Gastrocnemius medialis (tissue), 4 donors: ENCODE measurements at places on chromosomes 1 and 21.
A peak's percentile ranks its signal among the peaks of the same experiment; 100 is the strongest.

DNA sequence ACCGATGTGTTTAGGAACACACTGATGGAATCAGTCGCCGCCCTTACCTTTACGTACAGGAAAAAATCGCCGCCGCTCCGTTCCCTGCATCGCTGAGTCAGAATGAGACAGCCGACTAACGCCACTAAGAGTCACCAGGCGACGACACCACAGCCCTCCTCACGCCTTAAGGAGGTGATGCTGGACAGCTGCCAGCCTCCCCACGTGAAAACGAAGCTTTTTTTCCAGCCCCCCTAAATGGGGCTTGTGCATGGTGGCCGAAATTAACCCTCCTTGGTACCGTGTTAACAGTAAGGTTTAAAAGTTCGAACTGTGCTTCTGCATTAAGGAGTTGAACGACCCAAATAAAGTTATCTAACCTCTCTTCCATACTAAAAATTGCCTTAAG, 511 bp downstream of the DNTTIP2 start:
- DNase-seq, result peak; percentile 62

DNA sequence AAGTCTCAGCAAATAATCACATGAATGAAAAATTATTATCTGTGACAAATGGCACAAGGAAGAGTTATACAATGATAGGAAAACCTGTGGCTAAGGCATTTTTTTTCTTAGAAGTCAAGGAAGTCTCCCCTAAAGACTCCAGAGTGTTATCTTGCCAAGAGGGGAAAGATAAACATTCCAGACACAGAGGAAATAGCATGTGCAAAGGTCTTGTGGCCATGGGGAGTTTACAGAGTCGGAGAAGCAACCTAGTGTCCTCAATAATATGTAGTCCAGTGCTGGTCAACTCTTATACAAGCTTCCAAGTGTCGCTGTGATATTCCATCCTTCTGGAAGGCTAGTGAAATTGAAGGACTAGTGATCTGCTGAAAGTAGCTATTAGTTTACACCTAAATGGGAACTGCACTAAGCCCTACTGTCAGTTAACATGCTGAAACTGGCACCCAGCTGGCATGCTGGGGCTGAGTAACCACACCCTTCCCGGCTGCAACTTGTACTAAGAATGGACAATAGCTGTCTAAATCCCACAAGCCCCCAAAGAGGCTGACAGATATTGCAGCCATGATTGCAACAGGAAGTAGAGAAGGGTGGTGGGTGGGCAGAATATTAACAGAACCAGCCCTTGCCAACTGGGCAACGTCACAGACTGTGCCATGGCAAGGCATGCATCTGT, 11.5 kb upstream of the ATP1B1 start:
- DNase-seq, result no peak

GRCh38 chr1:237279629-237280028, 237.6 kb downstream of the RYR2 start:
- DNase-seq, result no peak

DNA sequence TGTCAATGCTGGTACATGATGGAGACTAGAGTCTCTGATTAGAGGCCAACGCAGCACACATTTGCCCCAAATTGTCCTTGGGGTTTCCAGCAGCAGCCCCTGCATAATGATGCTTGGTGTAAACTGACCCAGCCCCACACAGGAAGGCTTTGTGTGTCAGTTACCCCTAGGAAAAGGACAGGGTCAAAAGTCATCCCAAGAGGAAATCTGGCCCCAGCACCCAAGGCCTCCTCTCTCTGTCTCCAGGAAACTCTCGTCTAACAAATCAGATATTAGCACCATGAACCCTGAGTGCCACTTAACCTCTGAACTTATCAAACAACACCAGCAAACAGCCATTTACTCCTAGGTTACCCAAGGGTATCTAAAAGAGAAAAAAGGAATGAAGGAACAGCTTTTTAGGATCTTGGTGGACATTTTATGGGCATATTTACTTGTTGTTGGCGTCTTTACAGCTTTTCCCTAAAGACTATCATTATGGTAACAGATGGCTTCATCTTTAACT, 84.5 kb downstream of the PSMG1 start:
- DNase-seq, result no peak

DNA sequence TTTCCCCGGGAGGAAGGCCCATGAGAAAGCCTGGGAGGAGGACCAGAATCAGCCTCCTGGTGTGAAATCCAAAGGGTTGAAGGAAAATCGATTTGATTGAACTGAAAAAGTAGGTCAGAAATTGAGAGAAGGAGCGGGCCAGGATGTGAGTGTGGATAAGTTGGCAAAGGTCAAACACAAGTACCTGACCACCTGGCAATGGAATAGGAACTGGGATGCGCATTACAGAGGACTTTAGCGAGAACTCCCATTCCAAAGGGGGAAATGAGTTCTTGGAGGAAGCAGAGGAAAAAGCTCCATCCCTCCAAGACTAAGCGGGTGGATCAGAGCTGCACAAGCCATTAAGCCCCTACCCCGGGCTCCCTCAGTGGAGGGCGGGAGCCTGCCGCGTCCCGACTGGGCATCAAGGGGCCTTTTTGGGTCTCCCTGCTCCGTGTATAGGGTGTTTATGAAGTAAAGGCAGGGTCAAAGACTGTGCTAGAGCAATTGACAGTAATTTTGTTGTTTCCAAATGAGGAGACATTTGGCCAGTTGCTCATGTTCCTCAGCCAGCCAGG, 56.4 kb downstream of the TGFB2 start:
- no peak for DNase-seq

- DNase-seq, result no peak
These were observed 87.2 kb upstream of the CHODL start for GRCh38 chr21:18157406-18157805.

DNA sequence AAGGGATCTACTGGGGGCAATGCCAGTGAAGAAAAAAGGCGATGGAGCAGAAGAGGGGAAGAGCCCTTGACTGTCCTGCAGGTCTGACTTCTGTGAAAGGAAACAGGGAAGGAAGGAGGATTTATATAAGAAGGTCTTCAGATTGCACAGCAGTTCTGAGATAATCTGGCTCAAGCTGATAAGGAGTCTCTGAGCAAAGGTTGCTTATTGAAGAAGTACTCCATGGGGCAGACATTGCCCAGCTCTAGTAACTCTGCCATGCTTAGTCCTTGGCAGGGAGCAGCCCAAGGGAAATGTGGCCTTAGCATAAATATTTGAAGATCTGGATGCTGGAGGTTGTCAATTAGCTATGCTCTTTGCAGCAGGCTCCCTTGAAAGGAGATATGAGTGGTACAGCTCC, 15.9 kb upstream of the TTF2 start:
- no peak for DNase-seq

GRCh38 chr1:244674446-244674845, 21.5 kb downstream of the DESI2 start:
- no peak for DNase-seq

GRCh38 chr1:98385652-98386051, 275.9 kb upstream of the SNX7 start:
- no peak for DNase-seq

- peak; percentile 11 for DNase-seq
These were observed 45.3 kb downstream of the MRPL39 start for GRCh38 chr21:25561668-25562641.

DNA sequence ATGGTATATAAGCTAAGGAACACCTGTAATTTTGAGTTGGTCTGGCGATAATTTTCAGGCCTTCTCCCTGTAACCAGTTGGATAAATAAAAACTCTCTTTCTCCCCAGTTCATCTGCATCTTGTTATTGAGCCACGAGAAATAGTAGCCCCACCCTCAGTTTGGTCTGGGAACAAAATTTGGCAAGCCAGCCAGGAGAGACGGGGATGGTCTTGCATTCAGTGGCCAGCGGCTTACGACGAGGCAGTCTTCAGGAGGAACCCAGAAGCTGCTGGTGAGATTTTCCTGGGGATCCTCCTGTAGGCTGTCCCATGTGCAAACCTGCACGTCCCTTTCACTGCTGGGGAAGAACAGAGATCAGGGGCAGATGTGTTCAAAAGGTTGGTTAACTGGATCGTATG, 174.6 kb downstream of the PLA2G4A start:
- DNase-seq, result no peak

DNA sequence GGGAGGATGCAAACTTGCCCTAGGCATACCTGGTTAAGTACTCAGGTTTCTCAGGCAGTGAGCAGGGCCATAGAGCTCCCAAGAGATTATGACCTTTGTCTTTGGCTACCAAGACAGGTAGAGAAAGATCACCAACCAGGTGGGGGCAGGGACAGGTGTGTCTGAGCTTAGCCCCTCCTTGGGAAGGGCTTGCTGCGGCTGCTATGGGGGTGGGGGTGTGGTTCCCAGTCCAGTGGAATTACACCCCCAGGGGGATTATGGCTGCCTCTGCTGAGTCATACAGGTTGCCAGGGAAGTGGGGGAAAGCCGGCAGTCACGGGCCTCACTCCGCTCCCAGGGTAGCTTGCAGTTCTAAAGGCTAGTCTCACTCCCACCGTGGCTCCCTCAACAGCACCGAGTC, 65.2 kb upstream of the FAM163A start:
- no peak for DNase-seq

GRCh38 chr1:79982211-79982610, 975.7 kb upstream of the ADGRL4 start:
- peak; percentile 6 for DNase-seq

DNA sequence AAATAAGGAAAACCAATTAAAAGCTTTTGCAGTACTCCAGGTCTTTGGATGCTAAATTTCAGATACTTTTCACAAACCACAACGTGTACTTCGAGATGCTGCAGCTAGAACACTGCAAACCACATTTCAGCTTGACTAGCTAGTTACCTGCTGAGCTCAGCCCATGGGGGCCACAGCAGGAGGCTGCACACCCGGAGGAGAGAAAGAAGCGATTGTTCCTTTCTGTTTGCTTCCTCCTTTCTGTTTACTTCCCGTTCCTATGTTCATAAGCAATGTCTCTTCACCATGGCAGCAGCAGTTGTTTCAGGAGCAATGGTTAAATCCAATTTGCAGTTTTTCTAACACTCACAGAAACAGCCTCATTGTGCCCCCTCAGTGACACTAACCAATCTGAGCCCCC, 225.6 kb upstream of the FGGY start:
- no peak for DNase-seq

- peak; percentile 18 for DNase-seq
These were observed 68.0 kb downstream of the TRIM11 start for GRCh38 chr1:228338521-228339051.

GRCh38 chr1:4110888-4111287, 210.8 kb upstream of the C1orf174 start:
- DNase-seq, result no peak

DNA sequence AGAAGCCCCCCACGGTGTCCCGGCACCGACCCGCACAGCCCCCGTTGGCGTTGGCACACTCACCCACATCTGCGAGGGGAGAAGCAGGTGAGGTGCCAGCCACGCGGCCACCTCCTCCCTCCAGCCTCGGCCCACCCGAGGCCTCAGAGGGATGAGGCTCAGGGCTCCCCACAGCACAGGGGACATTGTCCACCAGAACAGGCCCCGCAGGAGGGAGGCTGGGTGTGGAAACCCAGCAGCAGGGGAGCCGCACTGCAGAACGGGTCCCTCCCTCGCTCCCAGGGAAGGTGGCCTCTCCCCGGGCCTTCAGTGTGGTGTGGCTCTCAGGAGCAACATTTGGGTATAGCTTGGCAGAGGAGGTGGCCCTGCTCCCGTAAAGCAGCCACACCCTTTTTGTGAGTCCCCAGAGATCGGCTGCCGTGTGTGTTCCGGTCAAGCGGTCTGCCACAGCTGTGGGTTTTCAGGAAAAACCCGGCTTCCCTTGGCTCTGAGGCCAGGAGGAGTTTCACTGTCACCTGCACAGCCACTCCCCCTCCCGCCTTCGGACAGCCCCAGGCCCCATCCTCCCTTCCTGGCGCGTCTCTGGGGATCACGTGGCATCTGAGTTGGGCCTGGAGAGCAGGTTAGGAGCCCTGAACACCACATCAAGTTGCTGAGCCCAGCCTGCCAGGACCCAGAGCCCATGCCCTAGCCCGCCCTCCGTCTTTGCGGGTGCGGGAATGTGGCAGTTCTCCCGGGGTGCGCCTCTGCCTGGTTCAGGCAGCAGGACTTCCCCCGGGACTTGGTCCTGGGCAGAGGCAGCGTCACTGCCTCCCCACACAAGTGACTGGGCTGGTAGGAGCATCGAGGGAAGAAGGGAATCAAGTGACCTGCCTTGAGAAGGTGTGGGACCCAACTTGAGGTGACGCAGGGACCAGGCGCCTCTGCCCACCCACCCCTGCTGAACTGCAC, 64.0 kb downstream of the MEGF6 start:
- DNase-seq, result no peak

DNA sequence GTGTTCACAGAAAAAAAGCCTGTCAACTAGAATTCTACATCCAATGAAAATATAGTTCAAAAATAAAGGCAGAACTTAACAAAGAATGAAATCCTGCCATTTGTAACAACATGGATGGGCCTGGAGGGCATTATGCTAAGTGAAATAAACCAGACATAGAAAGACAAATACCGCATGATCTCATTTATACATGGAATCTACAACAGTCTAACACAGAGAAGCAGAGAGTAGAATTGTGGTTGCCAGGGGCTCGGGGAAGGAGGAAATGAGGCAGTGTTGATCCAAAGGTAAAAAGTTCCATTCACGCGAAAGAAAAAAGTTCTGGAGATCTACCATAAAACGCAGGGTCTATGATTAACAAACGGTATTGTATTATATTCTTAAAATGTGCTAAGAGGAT, 282.6 kb downstream of the MRPL39 start:
- DNase-seq, result no peak

- DNase-seq, result no peak
These were observed 284.5 kb upstream of the USP25 start for GRCh38 chr21:15445327-15445726.

DNA sequence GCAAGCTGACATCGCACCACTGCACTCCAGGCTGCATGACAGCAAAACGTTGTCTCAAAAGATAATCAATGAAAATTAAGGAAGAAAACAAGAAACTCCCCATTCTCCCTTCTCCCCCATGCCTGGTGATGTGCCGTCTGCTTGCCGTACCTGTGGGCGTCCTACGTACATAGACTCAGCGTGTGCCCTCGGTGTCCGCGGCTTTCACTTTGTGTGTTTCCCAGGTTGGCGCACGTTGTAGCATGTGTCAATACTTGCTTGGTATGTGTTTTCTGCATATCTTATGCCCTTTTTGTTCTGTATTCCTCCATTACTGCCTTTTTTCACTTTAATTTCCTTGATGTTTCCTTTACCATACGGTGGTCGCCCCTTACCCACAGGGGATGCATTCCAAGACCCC, 53.8 kb downstream of the PCNT start:
- DNase-seq, result no peak

DNA sequence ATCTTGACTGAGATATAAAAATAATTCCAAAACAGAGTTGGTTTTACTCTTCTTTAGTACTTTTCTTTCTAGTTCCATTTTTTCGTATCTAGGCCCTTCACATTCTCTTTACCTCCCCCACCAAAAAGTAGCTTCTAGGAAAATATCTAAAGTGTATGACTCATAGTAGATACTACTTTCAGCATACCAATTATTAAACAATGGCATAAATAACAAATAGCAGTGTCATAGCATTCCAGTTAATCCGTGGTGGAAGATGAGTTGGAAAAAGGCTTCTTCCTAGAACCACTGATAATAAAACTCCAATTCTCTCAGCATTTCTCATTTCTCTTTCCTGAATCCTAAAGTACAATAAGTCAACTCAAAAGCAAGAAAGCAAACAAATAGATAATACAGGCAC, 859.0 kb upstream of the B3GALT2 start:
- no peak for DNase-seq

- no peak for DNase-seq
These were observed at the start of gene RGS8 for GRCh38 chr1:182684116-182684828. Gene RGS8 (minus strand): TSS chr1:182684587. CDS start chr1:182669649, 14,938 bp downstream.

- no peak for DNase-seq
These were observed 17.1 kb downstream of the SLAMF7 start for GRCh38 chr1:160755911-160756848.
